ENCODE measurements at places on chromosomes 1 and 21.

GRCh38 chr1:163178628-163179027 is 24.1 kb downstream of the RGS5 start:
- no peak for DNase-seq

- no peak for DNase-seq
Observed at GRCh38 chr1:184078564-184079249, 27.2 kb downstream of the TSEN15 start.

DNA sequence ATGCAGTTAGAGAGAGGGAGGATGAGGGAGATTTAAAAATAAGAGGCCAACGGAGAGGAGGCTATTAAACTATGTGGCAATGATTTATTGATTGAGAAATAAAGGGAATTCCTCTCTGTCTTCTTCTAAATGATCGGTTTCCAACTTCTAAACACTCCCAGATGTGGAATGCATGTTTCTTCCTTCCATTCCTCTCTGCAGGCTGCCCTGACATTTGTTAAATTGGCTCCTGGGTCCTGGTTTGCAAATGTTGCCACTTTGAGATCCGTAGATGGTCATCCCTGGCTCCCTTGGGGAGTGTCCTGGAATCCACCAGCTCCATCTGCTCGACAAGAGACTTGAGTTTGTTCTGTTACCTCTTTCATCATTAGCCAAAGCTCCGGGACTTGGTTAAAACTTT is 10.3 kb upstream of the C1orf198 start:
- no peak for DNase-seq

DNA sequence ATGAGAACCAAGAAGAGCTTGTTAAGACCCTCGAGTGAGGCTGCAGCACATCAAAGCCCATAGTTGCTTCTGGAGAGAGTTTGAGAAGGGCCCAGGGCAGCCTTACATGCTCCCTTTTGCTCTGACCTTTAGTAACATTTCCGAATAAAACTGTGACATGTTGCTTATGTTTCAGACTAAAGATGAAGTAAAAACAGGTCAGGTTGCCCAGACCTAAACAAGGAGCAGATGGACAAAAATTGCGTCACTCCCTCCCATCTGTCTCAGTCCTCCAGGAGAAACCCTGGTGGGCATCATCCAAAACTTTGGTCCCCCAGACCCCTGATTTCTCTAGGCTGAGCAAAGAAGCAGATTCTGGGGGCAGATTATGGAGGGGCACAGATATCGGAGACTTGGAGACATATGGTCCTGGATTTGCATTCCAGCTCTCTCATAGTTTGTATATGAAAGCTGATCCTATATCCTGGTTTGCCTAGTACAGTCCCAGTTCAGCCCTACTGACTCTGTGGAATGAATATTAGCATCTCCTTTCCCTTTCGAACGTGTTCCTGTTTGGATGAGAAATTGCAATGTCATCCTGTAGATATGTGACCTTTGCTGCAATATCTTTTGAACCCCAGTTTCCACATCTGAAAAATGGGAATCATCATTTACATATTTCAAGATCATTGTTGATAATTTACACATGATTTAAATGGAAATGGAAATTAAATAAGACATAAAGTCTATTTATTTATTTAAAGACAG is 304.9 kb upstream of the USP24 start:
- DNase-seq: no peak

- no peak for DNase-seq
Observed at GRCh38 chr1:191674626-191675179, 483.6 kb upstream of the RGS18 start.

Data from activated CD4-positive, alpha-beta T cell treated with anti-CD3 and anti-CD28 coated beads, Interleukin-2, amount 10 ng/mL, durations not matched to agents 7 days and 5 days (primary cell).